ENCODE measurements at places on chromosomes 12 and 14.

DNA sequence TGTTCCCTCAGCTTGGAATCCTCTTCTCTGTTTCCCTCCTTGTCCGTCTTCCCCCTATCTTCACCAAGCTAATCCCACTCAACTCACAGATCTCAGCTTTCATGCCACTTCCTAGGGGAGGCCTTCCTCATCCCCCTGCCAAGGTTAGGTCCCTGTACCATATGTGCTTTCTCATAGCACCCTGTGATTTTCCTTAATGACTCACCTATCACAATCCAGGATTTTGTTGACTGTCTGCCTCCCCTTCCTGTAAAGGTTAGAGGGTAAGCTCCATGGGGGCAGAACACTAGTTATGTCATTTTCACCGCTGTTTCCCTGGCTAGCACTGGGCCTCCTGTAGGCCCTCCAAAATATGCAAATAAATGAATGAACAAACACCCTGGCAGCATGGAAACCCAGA is 57.6 kb downstream of the CRADD start:
- DNase-seq = no peak

- DNase-seq = no peak
Observed at GRCh38 chr14:76006253-76006652, 20.7 kb downstream of the IFT43 start.

DNA sequence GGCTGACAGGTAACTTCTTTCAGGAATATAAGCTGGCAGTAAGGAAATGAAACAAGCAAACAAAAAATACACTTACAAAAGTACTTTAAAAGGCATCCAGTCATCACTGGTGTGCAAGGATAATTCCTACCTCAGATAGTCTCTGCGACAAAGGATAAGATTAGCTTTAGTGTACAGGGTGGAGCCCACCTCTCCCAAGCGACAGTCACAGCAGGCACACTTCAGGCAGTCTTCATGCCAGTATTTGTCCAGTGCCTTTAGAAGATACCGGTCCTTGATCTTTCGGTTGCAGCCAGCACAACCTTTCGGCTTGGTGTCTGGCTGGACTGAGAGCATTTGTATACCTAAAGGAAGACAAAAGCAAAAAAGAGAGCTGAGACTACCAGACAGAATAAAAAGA is 5.4 kb downstream of the LMO3 start:
- no peak for DNase-seq

GRCh38 chr14:99908653-99909250 is 115.5 kb downstream of the EML1 start:
- no peak for DNase-seq

DNA sequence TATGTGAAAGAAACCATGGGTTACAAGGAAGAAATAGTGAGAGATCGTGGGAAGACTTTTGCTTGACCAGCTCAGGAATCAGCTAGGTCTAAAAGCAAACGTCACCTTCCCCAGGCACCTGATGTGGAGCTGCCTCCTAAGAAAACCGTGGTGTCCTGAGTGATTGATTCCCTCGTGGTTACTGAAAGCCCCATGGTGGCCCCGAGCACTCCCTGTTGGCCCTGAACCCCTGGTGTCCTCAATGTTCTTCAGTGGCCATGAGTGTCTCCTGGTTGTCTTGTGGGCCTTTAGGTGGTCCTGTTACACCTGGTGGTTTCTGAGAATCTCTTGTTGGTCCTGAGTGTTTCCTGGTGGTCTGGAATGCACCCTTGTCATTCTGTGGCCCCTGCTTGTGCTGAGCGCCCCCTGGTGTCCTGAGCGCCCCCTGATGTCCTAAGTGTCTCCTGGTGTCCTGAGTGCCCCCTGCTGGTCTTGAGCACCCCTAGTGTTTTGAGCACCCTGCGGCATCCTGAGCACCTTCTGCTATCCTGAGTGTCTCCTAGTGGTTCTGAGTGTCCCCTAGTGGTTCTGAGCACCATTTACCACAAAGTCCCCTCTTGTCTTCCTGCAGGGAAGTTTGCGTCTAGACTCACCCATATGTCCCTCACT is 518.7 kb downstream of the TMEM121 start:
- peak; percentile 61 for DNase-seq

GRCh38 chr12:42887657-42888056 is 298.1 kb upstream of the PRICKLE1 start:
- no peak for DNase-seq

- DNase-seq = no peak
Observed at GRCh38 chr12:47849261-47849660, 29.6 kb upstream of the HDAC7 start.

DNA sequence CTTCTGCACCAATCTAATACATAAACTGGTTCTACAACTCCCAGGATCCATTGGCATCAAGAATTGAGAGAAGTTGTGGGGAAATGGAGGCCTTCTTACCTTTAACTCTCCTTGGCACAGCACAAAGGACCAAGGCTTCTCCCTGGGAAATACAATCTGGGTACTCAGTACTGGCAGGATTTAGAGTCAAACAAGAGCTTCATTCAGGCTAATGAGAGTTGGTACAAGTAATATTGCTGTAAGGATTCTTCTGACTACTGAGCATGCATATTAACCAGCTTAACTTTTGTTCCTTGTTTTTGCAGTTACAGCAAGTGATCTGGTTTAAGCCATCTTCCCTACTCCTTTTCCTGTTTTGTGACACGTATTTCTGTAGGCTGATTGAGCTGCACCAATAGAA is 76.2 kb upstream of the FERMT2 start:
- no peak for DNase-seq

- DNase-seq = no peak
Observed at GRCh38 chr12:120402217-120402616, 33.3 kb upstream of the MSI1 start.

GRCh38 chr12:62705846-62706245 is 229.1 kb downstream of the PPM1H start:
- DNase-seq = no peak

- no peak for DNase-seq
Observed at GRCh38 chr12:100365411-100365810, 8.5 kb downstream of the SLC17A8 start.

- no peak for DNase-seq
Observed at GRCh38 chr12:93108985-93109384, 179.9 kb upstream of the EEA1 start.

DNA sequence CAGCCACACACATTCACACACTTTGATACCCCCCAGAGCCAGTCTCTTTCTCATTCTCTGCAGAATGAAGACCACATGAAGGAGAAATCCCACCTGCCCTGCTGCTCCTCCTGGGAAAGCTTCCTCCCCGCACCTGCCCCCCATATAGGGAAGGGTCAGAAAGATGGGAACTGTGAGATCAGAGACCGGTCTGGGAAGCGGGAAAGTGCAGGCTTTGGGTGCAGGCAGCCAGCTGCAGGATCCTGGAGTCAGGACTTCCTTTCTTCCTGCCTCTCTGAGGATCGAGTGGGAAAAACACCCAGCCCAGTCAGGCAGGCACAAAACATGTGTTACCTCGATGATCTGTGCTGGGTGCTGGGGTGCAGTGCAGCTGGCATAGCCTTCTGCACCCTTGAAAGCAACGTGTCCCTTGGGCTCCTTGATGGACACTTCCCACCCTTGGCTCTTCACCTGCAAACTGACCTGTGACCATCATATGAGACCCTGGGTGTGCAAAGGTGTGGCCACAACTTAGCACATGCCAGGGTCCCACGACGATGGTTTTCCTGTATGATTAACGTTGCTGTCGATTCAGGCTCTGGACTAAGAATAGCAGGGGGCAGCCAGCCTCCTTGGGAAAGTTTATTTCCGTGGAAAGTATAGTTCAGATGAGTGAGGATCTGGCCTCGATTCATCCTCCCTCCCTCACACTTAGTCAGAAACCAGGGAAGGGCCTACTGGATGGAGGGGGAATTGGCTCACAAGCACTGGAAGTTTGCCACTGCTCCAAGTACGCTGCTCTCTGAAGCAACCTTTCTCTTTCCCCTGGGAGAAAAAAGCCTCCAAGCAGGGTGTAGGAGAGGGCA is 105.4 kb upstream of the MED13L start:
- DNase-seq = no peak

GRCh38 chr12:28824193-28824846 is 324.8 kb upstream of the FAR2 start:
- no peak for DNase-seq

GRCh38 chr12:123142921-123143735 is 7.8 kb downstream of the PITPNM2 start:
- DNase-seq = no peak

- no peak for DNase-seq
Observed at GRCh38 chr12:50952510-50952909, at the start of gene HIGD1C. TSS of gene HIGD1C (plus strand) at chr12:50952544. CDS start at chr12:50953999, 1,455 bp downstream.

GRCh38 chr14:55502746-55503284 is 62.4 kb upstream of the TBPL2 start:
- no peak for DNase-seq

DNA sequence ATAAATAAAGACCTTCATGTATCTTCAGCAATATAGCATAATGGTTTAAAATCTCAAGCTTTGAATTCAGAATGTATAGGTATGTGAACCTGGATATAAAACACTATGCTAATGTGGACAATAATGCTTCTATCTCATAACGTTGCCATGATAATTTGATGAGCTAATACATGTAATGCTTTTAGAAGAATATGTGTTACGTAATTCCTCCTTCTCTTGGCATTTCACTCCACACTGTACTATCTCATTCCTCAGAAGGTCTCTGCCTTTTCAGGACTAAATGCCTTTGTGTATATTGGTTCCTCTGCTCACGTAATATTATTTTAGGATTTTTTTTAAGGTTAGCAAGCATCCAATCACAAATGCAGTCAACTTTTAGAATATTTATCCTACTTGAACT is 86.5 kb downstream of the FOXA1 start:
- no peak for DNase-seq

DNA sequence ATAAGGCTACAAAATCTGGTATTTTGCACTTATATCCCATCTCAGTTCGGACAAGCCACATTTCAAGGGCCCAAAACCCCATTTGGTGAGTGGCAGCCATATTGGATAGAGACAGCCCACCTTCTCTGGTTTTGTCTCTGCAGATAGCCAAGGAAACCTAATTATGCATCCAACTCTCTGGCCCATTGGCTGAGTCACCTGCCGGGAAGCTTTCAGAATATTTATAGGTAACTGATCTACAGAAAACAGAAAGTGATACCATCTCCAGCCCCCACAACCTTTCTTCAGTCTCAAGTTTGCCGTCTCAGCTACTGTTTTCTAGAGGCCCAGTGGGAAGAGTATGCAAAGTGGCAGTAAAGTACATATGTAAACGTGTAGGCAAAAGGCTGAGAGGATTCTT is 33.7 kb upstream of the PPP1CC start:
- no peak for DNase-seq

GRCh38 chr14:71382315-71382714 is 475.1 kb downstream of the PCNX1 start:
- no peak for DNase-seq

GRCh38 chr12:95321516-95322246 is 104.1 kb downstream of the VEZT start:
- DNase-seq = no peak

GRCh38 chr14:68181519-68182326 is 362.1 kb downstream of the RAD51B start:
- DNase-seq = no peak

GRCh38 chr12:31973818-31974217 is 14.6 kb downstream of the RESF1 start:
- no peak for DNase-seq

- no peak for DNase-seq
Observed at GRCh38 chr12:50188241-50188781, 21.1 kb upstream of the CERS5 start.

- no peak for DNase-seq
Observed at GRCh38 chr12:111349748-111350520, 19.0 kb downstream of the PHETA1 start.

GRCh38 chr12:78559416-78559815 is 305.2 kb upstream of the SYT1 start:
- no peak for DNase-seq

Data from activated CD4-positive, CD25-positive, alpha-beta regulatory T cell treated with anti-CD3 and anti-CD28 coated beads, Interleukin-2, amount 50 U/mL, for 72 hours (primary cell).